ENCODE measurements at places on chromosomes 16 and 17.

DNA sequence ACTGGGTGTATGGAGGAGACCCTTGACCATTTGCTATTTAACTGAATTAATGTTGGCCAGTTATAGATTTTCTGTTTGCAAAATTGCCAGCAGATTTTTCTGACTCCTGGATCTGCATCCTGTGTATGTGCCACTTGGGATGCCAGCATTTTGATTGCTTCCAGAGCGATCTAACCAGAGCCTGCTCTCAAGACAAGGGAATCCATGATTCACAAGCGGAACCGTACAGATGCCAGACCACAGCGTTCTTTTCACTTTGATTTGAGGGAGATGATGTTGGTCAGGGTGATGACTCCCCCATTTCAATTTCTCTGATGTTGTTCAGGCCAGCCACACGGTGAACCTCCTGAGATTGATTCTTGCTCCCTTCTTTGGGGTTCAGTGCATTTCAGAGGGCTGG is 228.7 kb downstream of the CDH13 start:
- no peak for DNase-seq

DNA sequence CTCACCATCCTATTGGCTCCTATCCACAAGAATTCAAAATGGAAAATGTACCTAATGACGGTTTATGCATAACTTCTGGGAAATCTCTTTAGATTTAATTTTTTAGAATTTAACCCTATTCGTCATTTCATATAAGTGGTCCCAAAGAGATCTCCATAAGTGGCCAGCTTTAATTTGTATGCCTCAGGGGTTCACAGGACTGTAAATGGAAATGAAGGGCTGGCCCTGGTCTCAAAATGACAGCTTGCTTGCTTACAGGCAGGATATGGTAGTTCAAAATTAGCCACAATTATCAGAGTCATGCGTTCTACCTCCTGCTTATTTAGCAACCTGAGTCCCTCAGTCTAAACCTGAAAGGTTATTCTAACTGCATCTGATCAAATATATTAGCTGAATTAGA is 6.6 kb upstream of the NACA2 start:
- peak; percentile 48 for DNase-seq

- peak; percentile 91 for DNase-seq
These were observed 8.9 kb upstream of the ITGB3 start for GRCh38 chr17:47244697-47245096.

- DNase-seq, result no peak
These were observed 1780.1 kb downstream of the TP53TG3F start for GRCh38 chr16:35239561-35239960.

DNA sequence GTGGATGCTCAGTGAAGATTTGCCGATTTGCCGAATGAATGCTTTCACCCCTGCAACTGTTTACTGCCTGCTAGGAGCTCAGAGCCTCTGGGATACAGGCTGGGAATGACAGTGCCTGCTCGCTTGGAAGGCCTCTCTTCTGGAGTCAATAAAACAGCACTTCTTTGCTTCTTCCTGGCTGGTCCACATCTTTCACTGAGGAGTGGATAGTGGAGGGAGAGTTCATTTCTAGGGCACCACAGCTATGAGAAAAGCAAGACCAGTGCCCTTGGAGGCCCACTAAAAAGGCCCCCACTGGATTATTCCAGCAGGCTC is 3.1 kb upstream of the USP7 start:
- DNase-seq, result no peak

DNA sequence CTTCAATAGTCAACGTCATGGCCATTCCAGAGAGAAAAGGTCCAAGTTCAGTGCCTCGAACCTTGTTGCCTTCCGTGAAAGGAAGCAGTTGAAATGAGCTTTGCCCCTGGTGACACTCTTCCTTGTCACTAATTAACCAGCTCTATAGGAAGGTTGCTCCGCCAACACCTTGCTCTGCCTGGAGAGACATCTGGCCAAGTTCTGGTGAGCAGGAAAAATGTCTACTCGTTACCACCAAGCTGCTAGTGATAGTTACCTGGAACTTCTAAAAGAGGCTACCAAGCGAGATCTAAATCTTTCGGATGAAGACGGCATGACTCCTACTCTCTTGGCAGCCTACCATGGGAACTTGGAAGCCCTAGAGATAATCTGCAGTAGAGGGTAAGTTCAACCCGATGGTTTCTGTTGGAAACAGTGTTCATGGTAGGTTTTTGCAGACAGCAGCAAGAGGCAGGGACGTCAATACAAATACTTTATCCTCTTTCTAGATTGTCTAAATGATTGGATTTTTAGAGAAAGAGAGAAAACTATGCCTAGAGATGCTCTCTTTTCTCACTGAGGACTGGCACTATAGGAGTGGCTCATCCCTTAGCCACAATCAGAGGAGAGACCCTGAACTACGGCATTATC is at the start of gene ANKS4B:
Gene ANKS4B (plus strand): TSS at position 179 of the 630 bp plus-strand sequence. CDS start 39 bp downstream, at position 218.
- DNase-seq, result no peak

- DNase-seq, result no peak
These were observed 20.5 kb upstream of the SPACA3 start for GRCh38 chr17:32971171-32971570.

GRCh38 chr16:2329532-2329931 is 11.0 kb downstream of the ABCA3 start:
- DNase-seq, result no peak

DNA sequence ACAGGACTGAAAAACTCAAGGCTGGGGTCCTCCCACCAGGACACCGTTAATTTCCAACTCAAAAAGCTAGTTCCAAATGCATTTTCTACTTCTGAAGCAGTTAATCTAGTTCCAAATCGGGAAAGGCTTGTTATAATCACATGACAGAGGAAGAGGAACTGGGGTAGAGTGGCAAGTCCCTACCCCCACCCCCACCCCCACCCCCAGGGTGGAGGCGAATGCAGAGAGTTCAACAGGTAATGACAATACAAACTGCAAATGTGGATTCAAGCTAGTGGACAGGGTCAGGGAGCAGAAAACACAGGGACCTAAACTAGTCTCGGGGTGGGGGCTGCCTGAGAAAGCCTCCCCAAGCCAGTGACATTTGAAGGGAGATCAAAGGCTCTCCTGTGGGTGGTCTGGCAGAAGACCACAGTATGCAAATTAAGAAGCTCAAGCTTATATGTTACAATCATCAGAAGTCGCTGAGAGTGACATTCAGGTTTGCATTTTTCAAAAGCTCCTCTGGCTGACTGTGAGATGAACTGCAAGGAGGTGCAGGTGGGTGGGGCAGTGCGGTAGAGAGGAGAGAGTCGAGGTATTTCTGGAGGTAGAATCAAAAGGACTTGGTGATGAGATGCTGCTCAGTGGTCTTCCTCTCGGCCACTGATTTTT is 56.4 kb upstream of the SLC25A19 start:
- no peak for DNase-seq

DNA sequence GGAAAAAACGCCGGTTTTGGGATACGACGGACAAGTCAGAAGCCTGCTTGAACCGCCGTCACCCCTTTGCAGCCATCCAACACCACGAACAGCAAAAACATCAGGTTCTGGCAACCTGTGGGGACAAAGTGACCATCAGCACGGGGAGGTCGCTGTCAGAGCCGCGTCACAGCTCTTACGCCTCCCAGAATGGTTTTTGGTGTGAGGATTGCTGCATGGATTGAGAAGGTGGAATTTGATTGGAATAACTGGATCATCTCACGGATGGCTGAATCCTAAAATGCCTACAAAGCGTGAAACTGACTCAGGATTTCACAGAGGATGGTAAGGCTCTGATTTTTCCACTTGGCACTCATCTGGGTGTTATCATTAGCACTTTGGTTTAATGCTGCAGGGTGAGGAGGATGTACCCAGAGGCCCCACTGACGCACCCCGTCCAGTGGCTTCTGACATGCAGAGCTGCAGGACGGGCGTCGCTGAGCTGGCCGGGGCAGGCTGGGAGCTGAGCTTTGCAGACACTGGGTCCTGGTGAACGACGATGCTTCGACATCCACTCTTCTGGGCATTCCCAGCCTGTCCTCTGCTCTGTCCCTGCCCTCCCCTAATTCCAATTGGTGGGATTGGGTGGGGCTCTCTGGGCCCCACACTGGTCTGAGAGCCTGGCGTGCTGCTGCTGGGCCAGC is 73.4 kb upstream of the CREBBP start:
- DNase-seq, result no peak

GRCh38 chr17:20026960-20027359 is 17.8 kb downstream of the SPECC1 start:
- DNase-seq, result no peak

GRCh38 chr17:17628388-17629008 is 37.0 kb upstream of the PEMT start:
- DNase-seq, result no peak

GRCh38 chr17:81713004-81713555 is 996 bp downstream of the SLC25A10 start:
- DNase-seq, result no peak

DNA sequence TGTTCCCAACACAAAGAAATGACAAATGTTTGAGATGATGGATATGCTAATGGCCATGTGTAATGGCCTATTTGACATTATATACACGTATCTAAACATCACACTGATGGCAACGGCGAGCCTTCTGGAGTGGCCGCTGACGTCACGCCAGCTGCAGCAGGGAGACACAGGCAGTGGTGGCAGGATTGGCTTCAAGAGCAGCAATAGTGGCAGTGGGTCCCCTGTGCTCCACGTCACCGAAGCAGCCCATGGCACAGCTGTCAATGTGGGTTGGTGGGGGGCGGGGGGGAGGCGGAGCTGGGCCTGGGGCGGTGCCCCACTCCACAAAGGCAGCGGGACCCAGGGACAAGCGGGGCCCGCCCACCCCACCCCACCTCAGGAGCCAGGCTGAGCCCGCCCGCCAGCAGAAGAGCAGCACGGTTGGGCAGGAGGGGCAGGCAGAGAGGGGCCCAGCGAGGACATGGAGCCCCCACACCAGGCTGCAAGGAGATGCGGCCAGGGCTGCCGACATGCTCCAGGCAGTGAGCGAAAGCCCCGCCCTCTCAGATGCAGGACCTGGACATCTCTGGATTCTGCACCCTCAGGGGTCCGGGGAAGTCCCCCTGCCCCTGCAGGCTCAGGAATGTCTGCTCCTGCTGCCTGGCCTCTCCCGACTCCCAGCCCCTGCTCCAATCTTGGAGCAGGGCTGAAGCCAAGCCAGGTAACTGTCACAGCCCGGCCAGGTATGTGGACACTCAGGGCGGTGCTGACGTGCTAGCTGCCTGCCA is 64.6 kb downstream of the USP32 start:
- DNase-seq, result no peak

GRCh38 chr16:3514621-3515020 is 13.8 kb downstream of the CLUAP1 start:
- no peak for DNase-seq
